Activated T-helper 1 cell treated with anti-CD3 and anti-CD28 coated beads, Interleukin-2, amount 50 U/mL, for 16 hours (primary cell): ENCODE measurements at places on chromosomes 7 and 10.

GRCh38 chr7:92681633-92682032 lies 91.4 kb upstream of the FAM133B start:
- DNase-seq, result no peak

DNA sequence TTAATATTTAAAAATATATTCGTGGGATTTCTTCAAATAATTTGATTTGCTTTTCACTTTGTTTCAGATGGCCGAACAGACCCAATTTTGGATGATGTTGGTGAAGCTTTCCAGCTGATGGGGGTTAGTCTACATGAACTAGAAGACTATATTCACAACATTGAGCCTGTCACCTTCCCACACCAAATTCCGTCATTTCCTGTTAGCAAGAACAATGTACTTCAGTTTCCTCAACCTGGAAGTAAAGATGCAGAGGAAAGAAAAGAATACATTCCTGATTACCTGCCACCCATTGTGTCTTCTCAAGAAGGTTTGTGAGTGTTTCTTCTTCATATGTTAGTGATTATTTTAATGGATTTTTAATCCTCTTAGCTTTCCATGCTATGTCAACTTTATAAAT lies 5.9 kb downstream of the TAF3 start:
- no peak for DNase-seq

GRCh38 chr7:149529136-149529718 lies 31.6 kb upstream of the ZNF746 start:
- DNase-seq, result no peak

DNA sequence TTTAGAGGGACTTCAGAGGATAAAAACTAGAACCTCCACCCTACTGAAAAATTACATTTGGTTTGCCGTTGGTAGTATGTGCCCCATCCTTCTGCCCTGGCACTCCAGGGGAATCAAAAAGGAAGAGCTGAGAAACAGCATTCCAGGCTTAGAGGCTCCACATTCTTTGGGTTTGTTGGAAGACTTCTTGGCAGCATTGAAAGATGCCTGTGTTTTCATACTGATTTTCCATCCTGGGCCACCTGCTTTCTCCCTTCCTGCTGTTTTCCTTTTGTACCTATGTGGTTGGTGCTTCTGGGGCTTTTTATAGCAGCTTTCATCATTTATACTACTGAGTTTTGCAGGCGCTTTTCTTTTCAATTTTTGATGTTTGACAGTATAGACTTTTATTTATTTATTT lies 61.7 kb downstream of the AUTS2 start:
- DNase-seq, result no peak

GRCh38 chr10:23338155-23338828 lies 6.3 kb downstream of the C10orf67 start:
- DNase-seq, result no peak

- DNase-seq, result no peak
Observed at GRCh38 chr7:40232242-40232893, 97.6 kb downstream of the SUGCT start.

DNA sequence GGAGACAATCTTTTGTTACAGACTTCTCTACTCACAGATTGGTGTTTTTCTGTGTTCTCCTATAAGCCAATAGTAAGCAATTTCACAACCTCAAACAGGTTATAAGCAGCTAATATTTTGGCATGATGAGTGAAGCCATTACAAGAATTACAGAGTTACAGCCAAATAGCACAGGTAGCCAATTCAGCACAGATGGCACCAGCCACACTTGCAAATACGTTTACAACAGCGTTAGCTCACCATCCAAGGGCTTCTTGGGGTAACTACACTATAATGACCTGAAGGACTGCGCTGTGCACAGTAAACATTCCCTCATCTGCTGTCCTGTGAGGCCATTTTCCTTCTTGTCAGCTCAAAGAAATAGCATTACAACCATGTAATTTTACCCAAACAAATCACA lies 428.6 kb downstream of the TCERG1L start:
- no peak for DNase-seq

- no peak for DNase-seq
Observed at GRCh38 chr7:151309311-151309710, 32.3 kb upstream of the NUB1 start.

- no peak for DNase-seq
Observed at GRCh38 chr7:3825491-3825890, 524.4 kb downstream of the SDK1 start.

DNA sequence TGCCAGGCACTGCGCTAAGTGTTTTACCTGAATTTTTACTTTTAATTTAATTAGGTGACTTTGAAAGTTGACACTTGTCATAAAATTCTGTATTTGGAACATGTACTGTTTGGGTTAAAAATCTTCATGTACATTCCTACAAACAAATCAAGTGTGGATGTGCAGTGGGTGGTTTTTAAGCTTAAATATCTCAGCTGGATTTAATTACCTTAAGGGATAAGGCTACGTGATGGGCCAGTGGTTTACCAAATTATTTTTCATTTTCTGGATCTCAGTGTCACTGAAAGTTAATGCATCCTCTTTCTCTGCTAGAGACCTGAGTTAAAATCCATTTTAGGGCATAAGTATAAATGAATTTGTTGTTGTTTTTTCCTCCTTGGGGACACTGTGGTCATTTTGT lies 51.1 kb downstream of the EXOC4 start:
- no peak for DNase-seq

- no peak for DNase-seq
Observed at GRCh38 chr10:38038107-38038931, 27.8 kb downstream of the ZNF33A start.

DNA sequence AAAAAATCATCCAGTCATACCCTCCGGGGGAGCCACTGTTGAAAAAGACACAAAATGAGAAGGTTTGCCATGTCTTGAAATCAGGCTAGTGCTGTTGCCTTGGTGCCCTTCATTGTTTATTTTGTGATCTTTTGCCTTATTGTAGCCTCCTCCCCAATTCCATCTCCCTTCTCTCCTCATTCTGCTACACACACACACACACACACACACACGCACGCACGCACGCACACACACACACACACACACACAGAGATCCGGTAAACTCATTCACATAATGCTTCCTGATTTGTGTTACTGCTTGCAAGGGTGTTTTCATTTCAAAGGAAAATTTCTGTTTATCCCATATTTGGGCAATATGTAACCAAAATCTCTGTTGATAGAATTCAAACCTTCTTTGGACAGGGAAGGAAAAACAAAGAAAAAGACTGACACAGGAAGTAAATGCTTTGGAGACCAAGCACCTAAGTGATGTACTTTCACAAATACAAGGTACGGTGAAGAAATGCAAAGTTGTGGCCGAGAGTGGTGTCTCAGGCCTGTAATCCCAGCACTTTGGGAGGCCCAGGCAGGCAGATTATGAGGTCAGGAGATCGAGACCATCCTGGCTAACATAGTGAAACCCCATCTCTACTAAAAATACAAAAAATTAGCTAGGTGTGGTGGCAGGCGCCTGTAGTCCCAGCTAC lies 141.1 kb upstream of the CDK13 start:
- DNase-seq, result no peak

- DNase-seq, result no peak
Observed at GRCh38 chr7:98617051-98617959, at the start of gene NPTX2. TSS of gene NPTX2 (plus strand) at chr7:98617285. CDS start at chr7:98617462, 177 bp downstream.

GRCh38 chr7:109059089-109059488 lies 489.4 kb downstream of the DNAJB9 start:
- DNase-seq, result no peak

DNA sequence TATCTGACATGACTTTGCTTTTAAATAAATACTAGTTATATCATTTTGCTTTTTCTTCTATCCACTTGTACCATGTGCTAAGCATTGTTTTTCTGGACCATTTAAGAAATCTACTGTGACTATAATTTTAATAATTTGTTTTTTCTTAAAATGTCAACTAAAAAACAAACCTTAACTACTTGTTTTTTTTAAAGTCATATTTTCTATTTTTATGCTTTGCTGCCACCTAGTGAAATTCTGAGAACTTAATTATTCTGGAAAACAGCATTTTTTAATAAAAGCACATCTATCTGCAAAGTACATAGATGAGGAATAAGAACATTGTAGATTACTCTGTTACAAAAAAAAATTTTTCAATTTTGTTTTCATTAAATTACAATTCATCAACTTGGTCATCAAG lies 47.4 kb downstream of the ORC5 start:
- DNase-seq, result no peak

DNA sequence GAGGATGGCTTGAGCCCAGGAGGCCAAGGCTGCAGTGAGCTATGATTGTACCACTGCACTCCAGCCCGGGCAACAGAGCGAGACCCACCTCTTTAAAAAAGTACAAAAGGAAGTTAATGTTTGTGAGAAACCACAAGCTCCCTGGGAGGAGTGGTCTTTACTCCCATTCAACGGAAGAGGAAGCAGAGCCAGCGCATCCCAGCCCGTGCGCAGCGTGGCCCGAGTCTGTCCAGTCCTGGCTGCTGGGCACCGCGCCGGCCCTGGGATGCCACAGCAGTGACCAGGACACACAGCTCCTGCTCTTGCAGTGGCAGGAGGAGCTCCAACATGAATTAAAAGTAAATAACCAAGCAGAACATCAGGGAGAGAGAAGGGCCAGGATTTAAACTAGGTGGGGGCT lies 68.4 kb downstream of the ELFN1 start:
- DNase-seq, result no peak

- DNase-seq, result no peak
Observed at GRCh38 chr10:107356396-107356795, 191.9 kb upstream of the SORCS1 start.
